Stimulated activated CD4-positive, alpha-beta T cell treated with anti-CD3 and anti-CD28 coated beads, Interleukin-4, amount 100 ng/mL, for 4 hours (primary cell): ENCODE measurements at places on chromosomes 16 and 17.
A peak's percentile ranks its signal among the peaks of the same experiment; 100 is the strongest.

GRCh38 chr17:80853076-80853475 lies 138.6 kb upstream of the CHMP6 start:
- DNase-seq, result no peak

- no peak for DNase-seq
Measured at GRCh38 chr17:27654136-27654535, 23.1 kb downstream of the LGALS9 start.

- no peak for DNase-seq
Measured at GRCh38 chr16:84992717-84993075, 18.6 kb downstream of the ZDHHC7 start.

- no peak for DNase-seq
Measured at GRCh38 chr16:49635591-49636581, 220.0 kb downstream of the ZNF423 start.

DNA sequence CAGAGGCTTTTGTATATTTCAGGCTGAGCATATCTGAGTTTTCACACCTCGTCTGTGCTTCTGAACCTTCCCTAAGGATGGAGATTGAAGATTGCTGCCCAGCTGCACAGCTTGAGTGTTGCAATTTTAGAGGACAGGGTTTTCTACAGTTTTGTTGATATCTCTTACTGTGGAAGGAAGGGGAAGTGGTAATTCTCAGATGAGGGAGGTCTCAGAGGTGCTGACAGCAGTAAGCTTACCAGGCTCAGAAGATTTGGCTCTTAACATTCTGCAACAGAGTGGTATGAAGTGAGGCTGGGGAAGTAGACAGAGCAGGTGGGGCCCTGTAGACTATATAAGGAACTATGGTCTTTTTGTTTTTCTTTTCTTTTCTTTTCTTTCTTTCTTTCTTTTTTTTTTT lies 45.8 kb upstream of the ARHGAP17 start:
- no peak for DNase-seq

- DNase-seq, result no peak
Measured at GRCh38 chr16:1048442-1049112, 24.0 kb upstream of the SSTR5 start.

- DNase-seq, result no peak
Measured at GRCh38 chr17:79802736-79803420, 6.0 kb upstream of the CBX8 start.

DNA sequence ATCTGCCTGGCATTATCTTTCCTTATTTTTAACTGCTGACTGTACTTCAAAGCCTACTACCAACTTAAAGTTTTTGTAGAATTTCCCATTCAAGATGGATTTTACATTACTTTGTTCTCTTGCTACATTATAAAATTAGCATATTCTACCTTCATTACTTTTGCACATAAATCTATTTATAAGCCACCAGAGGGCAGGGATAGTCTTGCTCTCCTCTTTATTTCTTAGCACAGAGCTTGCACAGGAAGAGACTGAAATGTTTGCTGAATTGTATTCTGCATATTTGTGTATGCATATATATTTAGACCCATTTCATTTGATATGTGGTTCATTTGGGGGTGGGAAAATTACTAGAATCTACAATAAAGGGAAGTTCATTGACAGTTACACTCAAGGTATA lies 108.0 kb downstream of the SKAP1 start:
- no peak for DNase-seq

DNA sequence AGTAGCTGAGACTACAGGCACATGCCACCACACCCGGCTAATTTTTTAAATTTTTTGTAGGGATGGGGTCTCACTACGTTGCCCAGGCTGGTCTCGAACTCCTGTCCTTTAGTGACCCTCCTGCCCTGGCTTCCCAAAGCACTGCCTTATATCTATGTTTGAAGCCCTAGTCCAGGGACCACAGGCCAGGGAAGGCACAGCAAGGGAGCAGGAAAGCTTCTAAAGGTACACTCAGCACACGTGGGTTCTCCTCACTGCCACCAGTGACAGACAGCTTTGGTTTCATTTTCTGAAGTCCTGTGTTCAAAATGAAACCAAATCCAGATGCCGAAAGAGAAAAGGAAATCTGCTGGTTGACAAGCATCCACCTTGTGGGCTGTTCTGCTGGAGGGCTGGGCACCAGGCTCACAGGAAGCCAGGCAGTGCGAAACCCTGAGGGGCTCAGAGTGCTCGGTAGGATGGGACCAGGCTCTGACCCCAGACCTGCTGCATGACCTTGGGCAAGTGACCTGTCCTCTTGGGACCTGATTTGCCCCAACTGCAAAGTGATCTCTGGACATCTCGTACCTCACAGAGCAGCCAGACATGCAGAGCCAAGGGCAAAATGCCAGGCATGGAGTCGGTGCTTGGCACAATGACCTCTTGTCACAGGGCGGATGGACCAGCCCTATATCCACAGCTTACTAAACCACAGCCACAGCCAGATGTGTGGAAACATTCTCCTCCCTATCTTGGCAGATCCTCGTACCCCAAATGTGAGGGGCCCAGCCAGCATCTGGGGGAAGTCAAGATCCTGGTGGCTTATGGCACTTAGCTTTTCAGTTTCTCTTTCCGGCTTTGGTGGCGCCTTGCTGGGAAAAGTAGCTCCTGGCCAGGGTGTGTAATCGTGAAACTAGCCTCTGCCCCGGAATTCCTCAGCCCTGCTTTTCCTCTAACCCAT lies 2.8 kb upstream of the SOCS1 start:
- DNase-seq, result no peak

GRCh38 chr16:50744881-50745280 lies 3.0 kb downstream of the CYLD start:
- no peak for DNase-seq

DNA sequence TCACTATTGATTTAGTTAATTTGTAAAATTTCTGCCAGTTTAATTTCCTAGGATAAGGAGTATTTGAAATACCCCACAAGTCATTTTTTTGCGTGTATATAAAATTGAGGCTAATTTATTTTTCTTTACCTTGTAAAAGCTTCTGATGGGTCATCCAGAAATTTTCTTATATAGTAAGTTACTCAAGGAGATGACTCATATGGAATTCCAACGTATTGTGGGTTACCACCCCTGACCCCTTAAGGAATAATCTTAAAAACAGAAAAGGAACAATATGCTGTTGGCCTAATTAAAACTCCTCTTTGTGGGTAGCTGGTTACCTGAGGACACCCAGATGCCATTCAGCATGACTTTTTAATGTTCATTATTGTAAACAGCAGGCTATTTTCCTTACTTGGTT lies 13.6 kb downstream of the HEATR6 start:
- no peak for DNase-seq

GRCh38 chr17:42178817-42179216 lies 2.1 kb downstream of the KCNH4 start:
- peak; percentile 6 for DNase-seq

DNA sequence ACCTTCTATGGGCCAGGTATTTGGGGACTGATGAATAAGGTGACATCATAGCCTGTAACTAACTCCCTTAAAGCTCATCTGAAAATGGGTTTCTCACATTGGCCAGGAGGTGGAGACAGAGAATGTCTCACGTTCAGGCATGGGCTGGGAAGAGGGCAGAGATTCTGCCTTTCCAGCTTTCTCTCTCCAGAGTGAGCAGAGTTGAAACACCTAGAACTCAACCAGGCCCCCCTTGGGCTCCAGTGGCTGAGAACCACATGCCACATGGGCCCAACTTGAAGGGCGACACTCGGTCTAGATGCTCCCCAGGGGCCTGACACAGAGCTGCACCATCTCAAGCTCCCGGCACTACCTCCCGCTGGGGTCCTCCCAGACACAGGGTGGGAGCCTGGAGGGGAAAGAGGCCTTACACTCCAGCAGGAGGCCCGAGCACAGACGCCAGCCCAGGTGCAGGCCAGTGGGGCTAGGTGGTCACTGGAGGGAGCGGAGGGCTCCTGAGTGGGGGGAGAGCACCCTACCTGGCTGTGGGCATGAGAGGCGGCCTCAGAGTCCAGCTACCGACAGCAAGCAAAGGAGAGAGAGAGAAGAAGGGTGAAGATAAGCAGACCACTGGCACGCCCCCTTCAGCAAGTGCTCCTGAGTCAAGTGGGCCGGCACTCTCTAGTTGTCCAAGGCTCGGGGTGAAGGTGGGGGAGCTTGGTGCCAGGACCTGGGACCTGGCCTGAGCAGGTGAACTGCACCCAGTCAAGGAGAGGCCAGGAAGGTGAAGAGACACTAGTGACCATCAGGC lies 55.9 kb downstream of the MYO18A start:
- DNase-seq, result peak; percentile 26

DNA sequence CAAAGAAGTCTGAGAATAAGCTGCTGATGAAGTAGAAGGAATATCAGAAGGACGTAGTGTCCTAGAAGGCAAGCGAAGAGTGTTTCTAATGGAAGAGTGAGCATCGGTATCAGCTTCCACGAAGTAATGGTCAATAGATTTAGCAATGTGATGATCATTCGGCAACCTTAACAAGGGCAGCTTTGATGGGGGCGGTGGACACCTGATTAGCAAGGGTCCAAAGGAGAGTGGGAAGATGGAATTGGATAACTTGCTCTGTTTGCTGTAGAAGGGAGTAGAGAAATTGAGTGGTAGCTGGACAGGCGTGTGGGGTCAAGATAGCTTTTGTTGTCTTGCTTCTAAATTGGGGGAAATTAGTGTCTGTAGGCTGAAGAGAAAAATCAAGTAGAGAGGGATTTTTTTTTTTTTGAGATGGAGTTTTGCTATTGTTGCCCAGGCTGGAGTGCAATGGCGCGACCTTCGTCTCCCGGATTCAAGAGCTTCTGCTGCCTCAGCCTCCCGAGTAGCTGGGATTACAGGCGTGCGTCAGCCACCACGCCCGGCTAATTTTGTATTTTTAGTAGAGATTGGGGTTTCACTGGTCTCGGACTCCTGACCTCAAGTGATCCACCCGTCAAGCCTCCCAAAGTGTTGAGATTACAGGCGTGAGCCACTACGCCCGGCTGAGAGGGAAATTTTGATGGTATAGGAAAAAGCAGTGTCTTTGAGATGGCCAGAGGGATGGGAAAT lies 13.9 kb upstream of the HES7 start:
- DNase-seq, result no peak

GRCh38 chr16:2713523-2713922 lies 6.5 kb downstream of the PRSS27 start:
- DNase-seq, result no peak

- no peak for DNase-seq
Measured at GRCh38 chr16:9775998-9776397, 406.2 kb downstream of the GRIN2A start.

- DNase-seq, result no peak
Measured at GRCh38 chr17:19928299-19928698, 49.3 kb downstream of the AKAP10 start.

GRCh38 chr17:9074131-9074530 lies 52.8 kb downstream of the NTN1 start:
- DNase-seq, result no peak

DNA sequence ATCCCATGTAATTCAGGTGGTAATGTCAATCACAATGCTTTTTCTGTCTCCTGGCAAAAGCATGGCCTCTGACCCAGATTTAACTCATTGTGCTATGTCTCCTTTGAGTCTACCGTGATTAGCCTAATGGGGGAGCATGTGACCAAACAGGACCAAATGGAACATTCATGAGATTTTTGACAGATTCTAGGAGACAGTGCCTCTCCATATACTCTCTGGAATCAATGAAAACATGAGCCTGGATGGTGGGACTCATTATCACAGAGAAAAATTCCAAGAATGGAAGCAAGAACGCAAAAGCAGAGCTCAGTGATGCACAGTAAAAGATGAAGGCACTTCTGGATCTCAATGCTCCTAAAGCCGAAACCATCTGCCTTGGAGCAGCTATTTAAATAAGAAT lies 307.9 kb upstream of the MON1B start:
- no peak for DNase-seq
